ENCODE measurements at places on chromosomes 2 and 18.

DNA sequence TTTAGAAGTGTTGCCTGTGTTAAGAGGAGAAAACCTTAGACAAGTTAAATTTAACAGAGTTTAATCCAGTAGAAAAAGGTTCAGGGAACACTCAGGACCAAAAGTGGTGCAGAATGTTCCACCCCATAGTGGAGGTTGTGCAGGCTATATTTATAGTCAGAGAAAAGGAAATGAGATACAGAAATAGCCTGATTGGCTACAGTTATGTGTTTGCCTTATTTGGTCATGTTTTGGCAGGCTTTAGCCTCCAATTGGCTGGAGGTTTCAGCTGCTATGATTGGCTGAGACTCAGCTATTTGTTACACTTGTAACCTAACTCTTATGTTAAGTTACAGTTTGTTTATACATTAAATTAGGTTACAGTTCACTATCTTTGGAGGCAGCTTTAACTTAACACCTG lies 4.2 kb downstream of the STAMBP start:
- no peak for DNase-seq

DNA sequence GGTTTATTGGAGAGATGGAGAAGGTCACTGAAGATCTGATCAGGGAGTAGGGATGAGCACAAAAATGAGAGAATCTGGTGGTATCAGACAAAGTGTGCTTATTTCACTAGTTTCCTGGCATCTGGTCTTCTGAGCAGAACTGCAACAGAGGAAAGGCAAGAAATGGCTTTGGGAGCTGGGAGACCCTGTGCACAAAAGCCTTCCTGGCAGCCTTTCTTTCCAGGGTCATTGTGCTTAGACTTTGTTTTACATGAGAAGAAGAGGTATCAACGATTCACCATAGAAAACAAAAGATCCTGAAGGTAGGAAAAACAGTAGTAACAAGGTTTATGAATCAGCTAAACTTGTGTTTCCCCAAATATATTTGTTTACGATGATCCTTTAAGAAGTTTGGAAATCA lies 162.9 kb downstream of the CNTNAP5 start:
- DNase-seq, result no peak

- DNase-seq, result no peak
These were observed 83.6 kb upstream of the ST3GAL5 start for GRCh38 chr2:85972355-85972754.

DNA sequence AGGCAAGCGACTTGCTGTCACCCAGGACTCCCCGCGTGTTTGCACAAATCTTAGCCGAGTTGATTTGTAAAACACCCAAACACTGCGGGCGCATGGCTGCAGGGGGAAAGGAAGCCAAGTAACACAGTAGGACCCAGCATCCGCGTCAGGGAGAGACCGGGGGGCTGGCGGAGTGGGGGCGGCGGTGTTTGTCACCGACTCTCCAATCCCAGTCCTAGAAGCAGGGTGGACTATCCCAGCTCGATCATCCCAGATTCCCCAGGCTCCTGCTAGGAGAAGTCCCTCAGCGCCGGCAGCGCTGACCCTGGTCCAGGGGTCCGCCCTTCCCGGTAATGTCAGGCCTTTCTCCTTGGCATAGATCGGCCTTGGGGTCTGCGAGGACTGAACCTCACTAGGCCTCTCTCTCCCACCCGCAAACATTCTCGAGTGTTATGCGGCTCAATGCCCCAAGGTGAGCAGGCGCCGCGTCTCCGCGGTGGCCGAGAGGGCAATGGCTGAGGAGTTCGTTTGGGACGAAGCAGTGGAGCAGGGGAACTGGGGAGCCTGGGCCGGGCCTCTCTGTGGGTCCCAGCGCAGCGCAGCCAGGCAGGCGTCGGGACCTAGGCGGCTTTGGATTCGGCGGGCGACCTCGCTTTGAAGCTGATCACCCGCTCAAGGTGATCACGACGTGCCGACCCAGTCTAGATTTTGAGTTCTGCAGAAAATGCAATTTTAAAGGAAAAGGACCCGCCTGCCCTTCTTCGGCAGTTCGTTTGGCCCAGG lies 1.5 kb upstream of the GDF7 start:
- no peak for DNase-seq

- no peak for DNase-seq
These were observed 229.4 kb upstream of the MYT1L start for GRCh38 chr2:2560374-2561015.

GRCh38 chr2:36455011-36455410 lies 99.4 kb downstream of the CRIM1 start:
- DNase-seq, result no peak

DNA sequence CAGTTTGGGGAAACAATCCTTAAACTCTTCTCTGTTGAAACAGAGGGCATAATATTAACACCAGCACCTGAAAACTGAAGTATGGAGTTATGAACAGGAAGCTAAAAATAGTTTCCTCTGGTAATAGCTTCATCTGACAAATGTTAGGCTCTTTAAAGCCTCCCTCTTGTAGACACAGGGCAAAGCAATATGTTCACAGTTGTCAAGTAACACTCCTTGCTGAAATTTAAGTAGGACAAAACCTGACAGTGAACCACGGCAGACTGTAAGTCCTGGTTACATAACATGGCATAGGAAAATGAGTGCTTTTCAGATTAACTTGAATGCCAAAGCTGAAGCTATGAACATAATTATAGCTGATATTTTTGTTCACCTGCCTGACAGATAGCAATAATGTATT lies 172.9 kb downstream of the CMPK2 start:
- DNase-seq, result no peak

DNA sequence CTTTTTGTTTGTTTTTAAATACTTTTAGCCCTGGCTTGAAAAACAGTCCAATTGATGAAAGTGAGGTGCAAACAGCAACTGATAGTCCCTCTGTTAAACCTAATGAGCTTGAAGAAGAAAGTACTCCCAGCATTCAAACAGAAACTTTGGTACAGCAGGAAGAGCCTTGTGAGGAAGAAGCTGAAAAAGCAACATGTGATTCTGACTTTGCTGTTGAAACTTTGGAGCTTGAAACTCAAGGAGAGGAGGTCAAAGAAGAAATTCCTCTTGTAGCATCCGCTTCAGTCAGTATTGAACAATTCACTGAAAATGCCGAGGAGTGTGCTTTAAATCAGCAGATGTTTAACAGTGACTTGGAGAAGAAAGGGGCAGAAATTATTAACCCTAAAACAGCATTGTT lies 30.6 kb upstream of the DYSF start:
- no peak for DNase-seq

DNA sequence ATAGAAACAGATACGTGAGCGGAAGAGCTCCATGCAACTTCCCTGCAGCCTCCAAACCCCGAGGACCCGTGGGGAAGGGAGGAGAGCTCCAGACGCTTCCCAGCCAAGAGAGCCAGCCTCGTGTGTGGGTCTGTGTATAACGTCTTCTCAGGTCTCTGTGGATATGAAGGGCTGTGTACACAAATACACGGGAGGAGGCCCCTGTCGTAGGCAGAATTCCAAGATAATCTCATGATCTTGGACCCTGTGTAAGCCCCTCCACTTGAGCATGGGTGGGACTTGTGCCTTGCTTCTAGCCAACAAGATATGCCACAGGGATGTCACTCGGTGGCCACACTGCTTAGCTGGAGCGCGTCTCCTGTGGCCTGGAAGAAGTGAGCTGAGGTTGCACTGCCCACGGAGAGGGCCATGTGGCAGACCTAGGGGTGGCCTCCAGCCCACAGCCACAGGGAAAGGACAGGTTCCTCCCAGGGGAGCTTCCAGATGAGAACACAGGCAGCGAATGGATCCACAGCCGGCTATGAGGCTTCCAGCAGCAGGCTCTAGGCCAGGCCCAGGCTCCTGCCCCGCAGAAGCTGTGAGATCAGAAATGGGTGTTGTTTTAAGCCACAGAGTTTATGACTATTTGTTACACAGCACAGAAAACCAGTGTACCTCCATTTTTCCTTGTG lies 15.6 kb upstream of the KLF11 start:
- no peak for DNase-seq

DNA sequence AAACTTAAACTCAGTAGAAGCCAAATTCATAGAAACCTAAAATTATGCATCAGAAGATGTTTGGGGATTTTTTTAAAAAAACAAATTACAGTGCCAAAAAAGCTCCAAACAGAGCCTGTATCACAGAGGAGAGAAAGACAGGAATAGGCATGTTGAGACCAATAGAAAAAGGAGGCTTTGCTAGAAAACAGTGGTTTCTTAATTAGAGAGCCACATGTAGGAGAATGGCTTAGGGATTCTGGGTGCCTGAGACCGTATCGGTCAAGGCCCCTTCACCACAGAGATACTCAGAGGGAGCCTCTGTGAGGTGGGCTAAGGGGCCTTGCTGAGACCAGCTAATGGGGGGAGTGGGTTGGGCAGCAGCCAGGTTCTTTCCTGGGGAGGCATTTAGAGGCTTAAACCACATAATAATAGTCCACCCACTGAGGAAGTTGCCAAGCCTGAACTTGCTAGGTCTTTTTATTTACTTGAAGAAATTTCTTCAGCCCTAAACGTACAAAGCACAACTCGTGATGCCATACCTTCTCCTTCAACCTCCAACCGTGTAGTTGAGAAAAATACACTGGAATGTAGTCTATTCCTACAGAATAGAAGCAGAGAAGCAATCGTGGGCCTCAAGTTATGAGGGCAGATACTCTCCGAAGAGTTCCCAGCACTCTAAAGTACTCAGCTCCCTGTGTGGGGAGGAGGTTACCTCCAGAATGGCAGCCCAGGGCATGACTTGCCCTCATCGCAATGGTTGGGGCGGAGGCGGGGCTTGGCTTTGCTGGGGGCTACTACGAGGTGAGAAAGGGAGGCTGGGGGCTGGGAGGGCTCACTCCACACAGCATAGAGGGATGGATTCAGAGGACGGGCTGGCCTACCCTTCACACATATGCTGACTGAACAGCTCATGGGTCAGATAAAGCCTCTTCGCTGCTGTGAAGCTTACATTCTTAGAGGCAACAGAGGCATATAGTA lies 237.9 kb downstream of the TPGS2 start:
- no peak for DNase-seq

DNA sequence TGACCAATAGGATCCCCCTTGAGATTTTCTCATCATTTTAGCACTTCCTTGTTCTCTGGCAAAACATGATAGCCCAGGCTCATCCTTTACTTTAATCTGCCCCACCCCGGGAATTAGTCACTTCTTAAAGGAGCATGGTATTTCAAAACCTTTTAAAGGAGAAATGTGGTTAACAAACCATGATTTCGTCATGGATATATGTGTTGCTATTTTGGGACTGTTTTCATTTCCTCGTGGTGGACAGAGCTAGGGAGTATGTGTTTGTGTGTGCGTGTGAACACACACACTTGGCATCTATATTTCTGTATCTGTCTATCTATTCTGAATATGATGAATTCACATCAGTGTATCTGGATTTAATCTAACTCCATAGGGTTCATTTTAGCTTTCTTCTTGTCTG lies 128.1 kb downstream of the BIRC6 start:
- DNase-seq, result no peak

DNA sequence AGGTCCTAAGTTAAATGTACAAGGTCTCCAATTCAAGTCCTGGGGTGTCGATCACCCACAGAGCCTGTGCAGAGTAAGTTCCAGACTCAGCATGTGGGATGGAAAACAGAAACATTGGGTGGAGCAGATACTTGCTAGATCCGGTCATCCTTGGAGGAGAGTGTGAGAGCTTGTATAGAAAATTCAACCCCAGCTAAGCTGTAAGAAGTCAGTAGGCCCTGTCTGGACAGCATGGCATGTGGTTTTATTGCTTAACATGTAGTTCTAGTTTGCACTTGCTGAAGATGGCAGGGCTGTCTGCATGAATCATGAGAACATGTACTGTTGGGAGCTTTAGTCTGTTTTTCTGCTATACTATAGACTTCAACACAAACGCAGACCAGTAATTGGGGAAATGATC lies 189.6 kb upstream of the RMP24 start:
- DNase-seq, result no peak
